ENCODE measurements at places on chromosomes 6 and 20.
A peak's percentile ranks its signal among the peaks of the same experiment; 100 is the strongest.

- no peak for DNase-seq
Measured at GRCh38 chr6:82779041-82779440, 286.6 kb downstream of the UBE3D start.

DNA sequence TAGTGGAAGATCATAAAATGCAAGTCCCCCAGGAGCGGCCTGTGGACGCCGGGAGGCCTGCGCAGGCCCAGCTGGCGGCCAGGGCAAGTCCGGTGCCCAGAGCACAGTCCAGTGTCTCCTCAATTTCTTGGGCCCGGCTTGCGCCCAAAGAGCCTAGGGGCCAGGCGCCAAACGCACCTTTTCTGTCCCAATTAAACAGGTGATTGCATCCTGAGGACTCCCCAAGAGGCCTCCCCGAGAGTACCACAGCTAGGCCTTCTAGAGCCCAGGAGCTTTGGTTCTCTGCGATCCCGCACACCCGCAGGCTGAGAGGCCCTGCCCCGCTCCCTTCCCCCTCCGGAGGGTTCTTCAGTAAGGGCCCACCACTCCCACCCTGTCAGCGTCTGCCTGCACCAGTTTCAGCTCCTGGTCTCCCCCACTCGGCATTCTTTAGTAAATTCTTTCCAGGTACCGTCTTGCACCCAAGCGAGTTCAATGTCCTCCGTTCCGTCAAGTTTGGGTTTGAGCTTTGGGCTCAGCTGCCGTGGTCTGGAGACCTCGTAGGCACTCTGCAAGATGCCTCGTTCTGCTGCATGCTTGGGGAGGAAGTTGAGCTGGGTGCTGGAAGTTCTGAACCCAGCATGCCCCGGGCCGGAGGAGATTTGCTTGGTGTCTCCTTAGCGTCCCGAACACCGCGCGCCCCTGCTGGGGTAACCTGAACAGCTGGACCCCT lies 3.9 kb upstream of the NKX2-2 start:
- no peak for DNase-seq

DNA sequence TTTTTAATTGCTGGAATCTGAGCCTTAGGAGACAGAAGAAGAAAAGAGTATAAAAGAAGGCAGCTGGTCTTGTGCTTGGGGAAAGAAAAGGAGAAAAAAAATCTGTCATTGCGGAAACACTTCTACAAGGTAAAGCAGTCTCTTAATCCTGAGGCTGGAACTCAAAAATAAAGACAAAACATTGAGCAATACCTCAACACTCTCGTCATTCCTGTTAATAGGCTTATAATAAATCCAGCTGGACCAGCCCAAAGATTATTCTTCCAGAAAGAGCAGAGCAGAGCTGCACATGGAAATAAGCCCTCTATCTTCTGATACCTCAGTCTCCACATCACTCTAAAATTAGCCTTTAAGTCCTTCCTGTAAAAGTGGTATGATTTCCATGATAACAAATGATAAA lies 62.0 kb upstream of the HIVEP1 start:
- no peak for DNase-seq

DNA sequence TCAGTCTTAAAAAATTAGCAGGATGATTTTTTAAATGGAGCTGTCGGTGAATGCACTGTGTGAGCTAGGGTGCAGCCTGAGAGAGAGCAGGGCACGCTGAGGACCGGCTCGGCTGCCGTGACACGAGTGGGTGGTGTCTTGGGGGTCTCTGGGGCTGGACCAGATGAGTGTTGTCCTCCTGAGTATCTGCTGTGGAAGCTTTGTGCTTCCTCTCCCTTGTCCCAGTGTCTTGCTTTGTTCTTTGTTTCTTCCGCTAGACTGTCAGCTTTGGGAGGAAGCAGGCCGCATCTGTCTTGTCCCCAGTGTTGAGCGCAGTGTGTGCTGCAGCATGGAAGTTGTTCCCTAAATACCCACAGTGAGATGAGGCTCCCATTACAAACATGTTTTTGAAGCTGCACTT lies 89.4 kb downstream of the RTN4IP1 start:
- no peak for DNase-seq

DNA sequence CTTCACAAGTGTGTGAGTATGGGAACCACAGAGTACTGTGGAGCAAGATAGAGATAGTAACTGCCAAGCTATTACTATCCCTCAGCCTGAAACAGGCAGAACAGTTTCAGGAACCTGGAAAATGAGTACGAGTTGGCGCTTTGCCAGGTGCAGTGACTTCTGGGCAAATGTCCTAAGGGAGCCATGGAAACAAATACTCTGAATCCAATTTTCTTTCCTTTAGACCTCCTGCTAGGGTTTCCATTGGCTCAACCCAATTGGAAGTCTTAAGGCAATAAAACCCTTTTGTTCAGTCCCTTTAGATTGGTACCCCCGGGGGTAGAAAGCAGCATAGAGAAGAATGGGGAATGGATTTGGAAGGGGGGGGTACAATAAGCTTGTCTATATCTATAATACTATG lies 205.0 kb upstream of the EPHA7 start:
- DNase-seq = no peak

- no peak for DNase-seq
Measured at GRCh38 chr6:47059216-47059885, 17.2 kb upstream of the ADGRF1 start.

DNA sequence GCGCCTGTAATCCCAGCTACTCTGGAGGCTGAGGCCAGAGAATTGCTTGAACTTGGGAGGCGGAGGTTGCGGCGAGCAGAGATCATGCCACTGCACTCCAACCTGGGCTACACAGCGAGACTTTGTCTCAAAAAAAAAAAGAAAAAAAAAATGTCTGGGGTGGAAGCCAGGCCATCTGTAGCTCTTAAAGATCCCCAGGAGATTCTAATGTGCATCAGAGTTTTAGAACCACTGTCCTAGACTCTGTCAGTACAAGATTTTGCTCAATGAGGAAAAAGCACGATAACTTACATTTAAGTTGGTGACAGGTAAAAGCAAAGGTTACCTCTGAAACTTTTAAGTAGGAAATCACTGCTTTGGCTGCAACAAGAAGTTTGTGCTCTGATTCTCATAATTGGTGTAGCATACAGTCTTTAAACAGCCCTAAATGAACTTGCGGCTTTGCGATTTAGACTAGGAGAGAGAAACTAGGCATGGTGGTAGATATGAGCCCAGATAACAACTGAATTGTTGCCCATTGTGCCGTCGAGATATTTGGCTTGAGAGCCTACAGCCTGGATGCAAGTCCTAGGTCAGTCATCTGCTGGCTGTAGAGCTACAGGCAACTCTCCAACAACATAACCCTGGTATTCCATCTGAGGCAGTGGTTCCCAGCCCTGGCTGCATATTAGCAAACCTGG lies 67.2 kb downstream of the BACH2 start:
- no peak for DNase-seq

DNA sequence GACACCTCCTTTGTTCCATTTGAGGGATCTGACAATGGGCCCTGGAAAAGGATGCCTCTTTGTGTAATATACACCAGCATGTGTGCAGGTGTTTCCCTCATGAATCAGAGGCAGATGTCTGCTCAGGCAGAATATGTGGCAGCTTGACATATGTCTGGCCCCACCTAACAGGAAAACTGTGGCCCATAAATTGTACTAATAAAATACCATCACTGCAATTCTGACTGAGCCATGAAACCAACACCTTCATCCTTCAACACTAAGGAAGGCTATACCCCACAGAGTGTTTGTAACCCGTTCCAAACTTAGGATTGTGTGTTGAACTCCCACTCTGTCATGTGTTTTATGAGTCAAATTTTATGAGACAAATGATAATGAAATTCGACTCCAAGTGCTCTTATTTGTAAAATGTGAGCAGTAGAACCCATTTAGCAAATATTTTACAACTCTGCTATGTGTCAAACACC lies 22.7 kb downstream of the LAMA4 start:
- DNase-seq = no peak

DNA sequence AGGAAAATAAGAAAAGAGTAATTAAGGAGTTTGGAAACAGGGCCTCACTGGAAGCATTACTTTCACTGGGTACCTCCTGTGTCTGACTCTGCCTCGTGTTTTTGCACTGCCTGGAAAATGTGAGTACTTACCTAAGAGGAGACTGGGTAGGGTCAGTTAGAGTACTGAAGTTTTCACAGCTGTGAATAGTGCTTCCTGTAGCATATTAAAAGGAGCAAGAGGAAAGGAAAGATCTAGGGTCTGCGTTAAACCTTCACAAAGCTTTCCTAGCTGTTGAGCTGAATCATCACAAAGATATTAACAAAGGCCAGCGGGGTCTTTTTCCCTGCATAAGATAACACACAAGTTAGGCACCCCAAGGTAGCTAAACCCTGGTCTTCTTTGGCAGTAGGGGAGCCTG lies 82.3 kb downstream of the MLIP start:
- no peak for DNase-seq

DNA sequence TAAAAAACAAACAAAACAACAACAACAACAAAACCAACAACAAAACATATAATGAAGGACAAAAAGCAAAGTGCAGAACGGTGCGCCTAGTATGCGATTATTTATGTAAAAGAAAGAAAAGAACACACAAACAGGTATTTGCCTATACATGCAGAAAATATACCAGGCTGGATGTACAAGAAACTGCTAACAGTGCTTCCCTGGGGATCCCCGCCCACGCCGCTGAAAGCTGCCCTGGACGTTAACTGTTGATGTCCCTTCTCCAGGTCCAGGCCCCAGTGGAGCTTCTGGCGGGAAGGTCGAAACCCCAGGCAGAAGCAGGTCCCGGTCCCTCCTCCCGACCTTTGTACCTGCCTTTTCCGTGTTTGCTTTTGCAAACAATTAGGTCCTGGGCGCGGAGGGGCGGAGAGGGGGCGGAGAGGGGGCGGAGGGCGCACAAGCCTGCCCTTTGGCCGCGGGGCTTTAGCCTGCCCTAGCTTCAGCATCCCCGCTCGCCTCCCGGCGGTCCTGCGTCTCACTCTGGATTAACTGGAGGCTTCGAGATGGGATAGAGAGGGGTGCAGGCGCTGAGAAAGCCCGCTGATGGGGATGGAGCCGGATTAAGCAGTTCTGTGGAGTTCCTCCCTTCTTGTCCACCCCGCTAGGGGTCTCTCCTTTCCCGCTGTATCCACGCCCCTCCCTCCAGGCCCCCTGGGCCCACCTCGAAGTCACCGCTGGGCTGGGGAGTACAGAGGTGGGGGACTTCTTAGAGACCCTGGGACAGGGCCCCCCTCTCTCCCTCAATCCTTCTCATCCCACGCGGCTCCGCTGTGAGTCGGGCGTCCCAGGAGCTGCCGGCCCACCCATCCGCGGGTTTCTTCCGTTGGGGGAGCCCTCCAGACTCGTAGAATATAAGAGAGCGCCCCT lies 8.2 kb upstream of the AHCY start:
- DNase-seq = no peak

DNA sequence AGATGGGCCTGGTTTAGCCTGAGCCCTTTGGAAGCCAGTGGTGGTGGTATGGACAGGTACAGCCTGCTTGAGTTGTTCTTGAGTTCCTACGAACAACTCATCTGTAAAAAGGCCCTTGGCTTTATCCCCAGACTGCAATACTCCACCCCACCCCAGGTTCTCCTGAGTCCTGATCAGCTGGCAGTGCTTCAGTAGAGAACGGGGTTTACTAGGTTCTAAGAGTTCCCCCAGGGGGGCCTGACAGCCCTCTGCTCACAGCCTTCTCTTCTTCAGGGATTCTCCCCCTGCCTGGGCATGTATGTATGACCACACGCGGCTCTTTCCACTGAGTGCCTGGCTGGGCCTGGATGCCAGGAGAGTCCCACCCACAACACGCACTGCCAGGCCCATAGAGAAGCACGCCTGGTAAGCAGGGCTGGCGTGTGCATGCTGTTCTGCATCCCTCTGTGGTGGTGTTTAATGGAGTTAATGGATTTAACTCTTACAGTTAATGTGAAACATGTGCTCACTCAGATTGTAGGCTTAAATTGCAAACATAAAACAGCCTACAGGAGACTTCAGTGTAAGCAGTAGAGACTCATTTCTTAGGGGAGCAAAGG lies 44.3 kb upstream of the SLC4A11 start:
- DNase-seq = no peak

DNA sequence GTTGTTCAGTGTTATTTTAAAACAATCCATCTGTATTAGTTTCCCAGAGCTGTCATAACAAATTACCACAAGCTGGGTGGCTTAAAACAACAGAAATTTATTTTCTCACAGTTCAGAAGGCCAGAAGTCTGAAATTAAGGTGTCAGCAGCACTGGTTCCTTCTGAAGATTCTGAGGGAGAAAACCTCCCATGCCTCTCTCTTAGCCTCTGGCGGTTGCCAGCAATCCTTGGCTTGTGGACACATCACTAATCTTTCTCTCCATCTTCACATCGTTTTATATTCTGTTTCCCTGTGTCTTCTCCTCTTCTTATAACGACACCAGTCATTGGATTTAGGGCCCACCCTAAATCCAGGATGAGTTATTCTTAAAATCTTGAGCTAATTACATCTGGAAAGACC lies 70.2 kb upstream of the EPB41L1 start:
- DNase-seq = no peak

- DNase-seq = no peak
Measured at GRCh38 chr20:62891111-62891510, 29.5 kb upstream of the TCFL5 start.

- no peak for DNase-seq
Measured at GRCh38 chr6:163965426-163966348, 551.2 kb downstream of the QKI start.

- no peak for DNase-seq
Measured at GRCh38 chr6:33091957-33092356, 16.2 kb downstream of the HLA-DPB1 start.

GRCh38 chr20:39835130-39835842 lies 853.8 kb downstream of the MAFB start:
- DNase-seq = no peak

- DNase-seq = no peak
Measured at GRCh38 chr6:87196275-87196842, 41.0 kb downstream of the ZNF292 start.

GRCh38 chr20:53157443-53158408 lies 185.6 kb downstream of the TSHZ2 start:
- DNase-seq = peak; percentile 9

- DNase-seq = no peak
Measured at GRCh38 chr20:63191400-63191799, 24.5 kb downstream of the YTHDF1 start.

DNA sequence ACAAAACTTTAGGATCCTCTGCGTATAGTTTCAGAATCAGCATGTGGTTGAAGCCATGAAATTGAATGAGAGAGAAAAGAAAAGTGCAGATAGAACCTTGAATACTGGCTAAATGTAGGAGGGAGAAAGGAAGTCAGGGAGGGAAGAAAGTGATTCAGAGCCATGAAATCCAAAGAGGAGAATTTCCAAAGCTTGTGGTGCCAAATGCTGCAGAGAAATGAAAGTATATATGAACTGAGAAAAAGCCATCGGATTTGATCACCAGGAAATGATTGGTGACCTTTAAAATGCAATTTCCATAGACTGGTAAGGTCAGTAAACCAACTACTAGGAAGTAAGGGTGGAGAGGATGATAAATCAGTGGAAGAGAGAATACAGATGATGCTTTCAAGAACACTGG lies 142.3 kb downstream of the TFAP2A start:
- DNase-seq = no peak

- DNase-seq = no peak
Measured at GRCh38 chr20:57964011-57964862, 254.4 kb upstream of the PMEPA1 start.
